PC-9 (cell line): ENCODE measurements at places on chromosomes 3 and 15. TPM values are rescaled to one million over a fixed set of nuclear protein-coding genes. Genes with fewer than 3 reads are reported as not detected.

CIDEC gene
- 0.37 TPM in 1 of 2 replicates, not detected in the other for total RNA-seq

GRCh38 chr3:137296116-137296515 lies 338.3 kb downstream of the IL20RB start:
- DNase-seq, result no peak

- no peak for DNase-seq
Observed at GRCh38 chr3:55591888-55592287, 104.8 kb upstream of the WNT5A start.

RAD51 gene
- total RNA-seq, result 19.8 and 22.5 TPM in 2 replicates

GRCh38 chr3:32706348-32707025 lies 21.5 kb downstream of the CNOT10 start:
- no peak for DNase-seq

CP gene
- total RNA-seq, result 0.28 TPM in 1 of 2 replicates, not detected in the other

LRRK1 gene
- 15.7 and 22.4 TPM in 2 replicates for total RNA-seq

GRCh38 chr3:86987421-86987715 lies 3.6 kb downstream of the VGLL3 start:
- no peak for DNase-seq

DNA sequence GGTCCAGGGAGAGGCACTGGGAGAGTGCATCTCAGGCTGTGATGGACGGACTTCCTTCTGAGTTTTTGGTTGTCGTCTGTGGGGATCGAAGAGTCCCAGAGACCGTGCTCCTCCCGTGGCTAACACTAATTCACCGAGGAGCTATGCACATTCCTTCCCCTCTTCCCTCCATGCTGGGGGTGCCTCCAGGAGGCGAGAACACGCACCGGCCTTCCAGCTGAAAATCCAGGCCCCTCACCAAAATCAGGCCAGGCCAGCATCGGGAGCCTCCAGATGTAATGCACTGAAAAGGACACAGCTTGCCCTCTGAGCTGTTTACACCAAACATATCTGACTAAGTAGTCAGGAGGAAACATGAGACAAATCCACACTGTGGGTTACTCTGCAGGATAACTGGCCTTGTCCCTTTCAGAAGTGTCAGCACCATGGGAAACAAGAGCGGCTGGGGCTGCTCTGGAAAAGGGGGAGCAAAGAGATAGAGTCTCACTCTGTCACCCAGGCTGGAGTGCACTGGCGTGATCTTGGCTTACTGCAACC lies 5.5 kb downstream of the RNU5B-1 start:
- no peak for DNase-seq

GRCh38 chr3:152236716-152237115 lies 32.0 kb upstream of the MBNL1 start:
- DNase-seq, result no peak

- no peak for DNase-seq
Observed at GRCh38 chr3:180421221-180421620, 180.7 kb upstream of the TTC14 start.

GRCh38 chr15:70112074-70112395 lies 14.3 kb upstream of the TLE3 start:
- no peak for DNase-seq

GRCh38 chr3:134707908-134708597 lies 57.2 kb upstream of the KY start:
- DNase-seq, result no peak

DNA sequence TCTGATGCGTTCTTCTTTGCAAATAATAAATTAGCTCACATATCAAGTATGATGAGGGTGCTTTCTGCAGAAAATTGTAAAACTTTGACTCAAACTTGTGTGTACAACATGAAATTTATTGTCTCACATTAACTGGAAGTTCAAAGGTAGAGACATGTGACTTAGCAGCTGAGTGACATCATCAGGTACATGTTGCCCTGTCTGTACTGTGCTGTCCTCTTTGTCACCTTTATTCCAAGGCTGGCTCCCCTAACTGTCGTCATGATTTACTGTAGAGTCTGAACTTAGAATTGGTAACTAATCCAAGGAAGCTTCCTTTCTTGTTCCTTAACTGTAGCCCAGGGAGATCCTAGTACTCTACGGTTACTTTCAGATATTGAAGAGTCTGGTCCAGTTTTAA lies 12.3 kb upstream of the FSIP1 start:
- DNase-seq, result no peak

- peak; percentile 63 for DNase-seq
Observed at GRCh38 chr15:66763186-66764071, 61.4 kb downstream of the SMAD6 start.

- no peak for DNase-seq
Observed at GRCh38 chr15:39698444-39699390, 83.9 kb downstream of the FSIP1 start.

DNA sequence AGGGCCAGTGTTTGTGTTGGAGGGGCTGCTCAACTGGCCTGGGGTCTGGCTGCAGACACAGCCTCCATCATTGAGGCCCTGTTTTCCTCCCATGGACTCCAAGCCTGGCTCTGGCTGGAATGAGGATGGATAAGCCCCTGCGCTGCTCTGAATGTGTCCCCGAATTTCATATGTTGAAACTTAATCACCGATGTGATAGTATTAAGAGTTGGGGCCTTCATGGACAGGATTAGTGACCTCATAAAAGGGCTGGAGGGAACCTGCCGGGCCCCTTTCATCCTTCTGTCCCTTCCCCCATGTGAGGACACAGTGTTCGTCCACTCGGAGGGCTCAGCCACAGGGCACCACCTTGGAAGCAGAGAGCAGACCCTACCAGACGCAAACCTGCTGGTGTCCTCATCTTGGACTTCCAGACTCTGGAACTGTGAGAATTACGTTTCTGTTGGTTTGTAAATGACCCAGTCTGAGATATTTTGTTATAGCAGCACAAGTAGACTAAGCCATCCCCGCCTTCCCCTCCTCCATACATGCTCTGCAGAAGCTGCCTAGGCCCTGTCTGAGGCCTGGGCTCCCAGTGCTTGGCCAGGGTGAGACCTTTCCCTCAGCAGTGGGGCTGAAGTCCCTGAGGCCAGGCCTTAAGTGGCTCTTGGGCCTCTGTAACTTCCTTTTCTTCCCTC lies 3.8 kb upstream of the LCTL start:
- no peak for DNase-seq

- no peak for DNase-seq
Observed at GRCh38 chr3:147313513-147313912, 92.8 kb downstream of the ZIC4 start.

- DNase-seq, result no peak
Observed at GRCh38 chr15:92963794-92964193, 63.7 kb downstream of the CHD2 start.

ARNT2 gene
- 1.1 and 4.3 TPM in 2 replicates for total RNA-seq

RAP2B gene
- 31.1 and 38.2 TPM in 2 replicates for total RNA-seq

CD200 gene
- 1.9 and 4.0 TPM in 2 replicates for total RNA-seq

DNA sequence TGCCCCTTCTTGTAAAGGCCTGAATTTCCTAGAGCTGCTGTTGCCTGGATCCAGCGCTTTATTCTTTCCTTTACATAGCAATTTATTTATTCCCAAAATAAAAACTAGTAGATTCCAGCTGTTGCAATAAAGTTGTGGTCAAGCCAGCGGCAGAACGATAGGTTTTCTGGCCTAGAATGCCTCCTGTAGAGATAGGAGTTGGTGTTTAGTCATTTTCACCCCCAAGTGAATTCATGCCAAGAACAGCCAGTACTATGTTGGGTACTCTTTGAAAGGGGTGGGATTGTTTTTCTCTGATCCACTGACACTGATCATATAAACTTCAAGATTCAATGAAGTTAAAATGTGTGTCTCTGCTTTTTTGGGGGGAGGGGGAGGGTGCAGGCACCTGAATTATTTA lies 69.7 kb downstream of the KLHL25 start:
- DNase-seq, result no peak

PLCH1 gene
- 0.73 and 1.4 TPM in 2 replicates for total RNA-seq

TUSC7 gene
- not detected in 2 replicates for total RNA-seq

DNA sequence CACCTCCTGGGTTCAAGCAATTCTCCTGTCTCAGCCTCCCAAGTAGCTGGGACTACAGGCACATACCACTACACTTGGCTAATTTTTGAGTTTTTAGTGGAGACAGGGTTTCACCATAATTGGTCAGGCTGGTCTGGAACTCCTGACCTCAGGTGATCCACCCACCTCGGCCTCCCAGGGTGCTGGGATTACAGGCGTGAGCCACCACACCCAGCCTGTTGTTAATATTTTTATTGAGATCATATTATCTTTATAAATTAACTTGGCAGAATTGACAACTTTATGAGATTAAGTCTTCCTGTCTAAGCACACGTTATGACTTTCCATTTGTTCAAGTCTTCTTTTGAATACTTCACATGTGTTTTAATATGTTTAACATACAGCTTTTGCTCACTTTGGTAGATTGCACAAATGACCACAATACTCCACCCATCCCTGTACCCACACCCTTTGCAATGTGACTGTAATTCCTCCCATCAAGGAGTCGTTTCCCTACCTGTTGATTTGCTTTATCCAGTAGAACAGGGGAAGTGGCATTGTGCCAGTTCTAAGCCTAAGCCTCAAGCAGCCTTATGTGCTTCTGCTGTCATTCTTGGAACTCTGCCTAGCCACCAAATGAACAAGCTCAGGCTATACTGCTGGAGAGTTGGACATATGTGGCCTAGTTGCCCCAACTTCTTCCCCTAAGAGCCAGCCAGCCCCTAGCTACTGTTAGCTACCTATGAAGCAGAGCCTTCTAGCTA lies 8.2 kb downstream of the XYLB start:
- DNase-seq, result no peak

DNA sequence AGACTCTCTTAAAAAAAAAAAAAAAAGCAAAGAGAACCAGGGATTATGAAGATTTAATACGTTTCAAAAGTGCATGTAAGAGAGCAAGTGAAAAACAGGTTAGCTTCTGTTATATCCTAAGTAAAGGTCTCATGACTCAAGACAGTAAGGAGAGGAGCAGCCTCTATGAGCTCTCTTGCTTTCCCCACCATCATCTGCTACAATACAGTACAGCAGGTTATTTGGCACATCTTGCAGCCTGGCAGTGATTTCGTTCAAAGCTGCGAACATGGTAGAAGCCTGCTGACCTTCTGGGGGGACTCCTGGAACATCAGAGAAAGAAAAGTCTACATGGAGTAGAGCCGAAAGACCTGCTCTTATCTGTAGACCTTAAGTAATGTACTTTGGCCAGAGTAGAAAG lies 129.2 kb upstream of the PLXND1 start:
- DNase-seq, result no peak

ANKUB1 gene
- total RNA-seq, result not detected in 2 replicates

GRCh38 chr3:20462226-20462625 lies 276.2 kb upstream of the SGO1 start:
- no peak for DNase-seq

DNA sequence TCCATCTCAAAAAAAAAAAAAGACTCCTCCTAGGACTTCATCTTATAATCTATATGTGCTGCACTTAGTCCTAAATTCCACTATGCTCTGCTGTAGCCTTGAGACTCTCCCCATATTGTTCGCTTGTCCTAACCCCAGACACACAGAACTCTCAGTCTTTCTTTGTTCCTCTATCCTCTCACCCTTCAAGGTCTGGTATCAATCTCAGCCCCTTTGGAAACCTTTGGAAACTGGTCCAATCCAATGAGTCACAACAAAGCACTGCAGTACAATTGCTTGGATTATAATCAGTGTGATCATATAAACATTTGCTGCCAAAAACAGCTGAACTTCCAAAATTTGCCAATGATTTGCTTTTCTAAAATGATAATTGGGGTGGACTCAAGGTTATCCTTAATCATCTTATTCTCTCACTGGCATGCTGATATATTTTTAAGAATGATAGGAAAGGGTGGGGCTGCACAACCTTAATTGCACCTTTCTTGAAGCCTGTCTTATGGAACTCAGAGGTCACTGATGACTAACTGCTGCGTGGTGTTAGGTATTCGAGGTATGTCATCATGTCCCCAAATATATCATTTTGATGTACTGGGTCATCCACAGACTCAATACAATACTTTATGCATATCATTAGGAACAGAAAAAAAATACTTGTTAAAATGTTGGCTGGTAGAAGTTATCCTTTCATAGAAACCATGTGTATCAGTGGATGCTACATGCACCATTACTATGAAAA lies 756.7 kb downstream of the NR2F2 start:
- no peak for DNase-seq

TUSC2 gene
- total RNA-seq, result 24.7 and 28.5 TPM in 2 replicates
